ENCODE measurements at places on chromosomes 7 and 10.

DNA sequence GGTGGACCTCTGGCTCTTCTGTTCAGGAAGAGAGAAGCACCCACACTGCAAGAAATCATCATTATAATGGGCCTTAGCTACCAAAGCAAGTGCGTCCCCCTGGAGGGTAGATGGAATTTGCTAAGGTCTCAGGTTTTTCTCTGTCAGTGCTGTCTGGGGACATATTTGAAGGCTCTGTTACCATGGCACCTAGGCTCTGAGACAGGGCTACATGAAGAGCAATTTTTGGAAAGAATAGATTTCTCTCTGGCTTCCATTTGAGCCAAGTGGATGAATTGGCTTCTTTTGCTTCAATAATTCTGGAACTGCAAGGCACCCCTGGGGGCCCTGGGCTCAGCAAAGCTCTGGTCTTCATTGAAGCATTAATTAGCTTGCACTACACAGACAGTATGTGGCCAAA lies 349.1 kb upstream of the GALNT17 start:
- DNase-seq: no peak

DNA sequence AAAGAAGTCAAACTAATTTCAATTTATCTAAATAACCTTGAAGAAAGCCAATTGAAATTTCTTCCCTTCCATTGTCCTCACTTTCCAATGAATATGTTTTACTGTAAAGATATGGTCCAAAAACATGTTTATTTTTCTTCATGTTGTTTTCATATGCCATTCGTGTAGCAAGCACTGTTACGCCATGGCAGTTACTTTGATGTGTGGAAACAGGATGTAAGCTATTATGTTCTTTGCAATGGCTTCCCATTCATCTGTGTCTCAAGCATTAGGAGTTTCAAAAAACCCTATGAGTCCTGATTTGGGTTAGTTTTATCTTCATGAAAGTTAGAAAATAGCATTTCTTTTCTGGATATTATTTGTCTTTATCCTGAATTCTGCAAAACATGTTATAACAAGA lies 31.0 kb downstream of the GPR141 start:
- no peak for DNase-seq

DNA sequence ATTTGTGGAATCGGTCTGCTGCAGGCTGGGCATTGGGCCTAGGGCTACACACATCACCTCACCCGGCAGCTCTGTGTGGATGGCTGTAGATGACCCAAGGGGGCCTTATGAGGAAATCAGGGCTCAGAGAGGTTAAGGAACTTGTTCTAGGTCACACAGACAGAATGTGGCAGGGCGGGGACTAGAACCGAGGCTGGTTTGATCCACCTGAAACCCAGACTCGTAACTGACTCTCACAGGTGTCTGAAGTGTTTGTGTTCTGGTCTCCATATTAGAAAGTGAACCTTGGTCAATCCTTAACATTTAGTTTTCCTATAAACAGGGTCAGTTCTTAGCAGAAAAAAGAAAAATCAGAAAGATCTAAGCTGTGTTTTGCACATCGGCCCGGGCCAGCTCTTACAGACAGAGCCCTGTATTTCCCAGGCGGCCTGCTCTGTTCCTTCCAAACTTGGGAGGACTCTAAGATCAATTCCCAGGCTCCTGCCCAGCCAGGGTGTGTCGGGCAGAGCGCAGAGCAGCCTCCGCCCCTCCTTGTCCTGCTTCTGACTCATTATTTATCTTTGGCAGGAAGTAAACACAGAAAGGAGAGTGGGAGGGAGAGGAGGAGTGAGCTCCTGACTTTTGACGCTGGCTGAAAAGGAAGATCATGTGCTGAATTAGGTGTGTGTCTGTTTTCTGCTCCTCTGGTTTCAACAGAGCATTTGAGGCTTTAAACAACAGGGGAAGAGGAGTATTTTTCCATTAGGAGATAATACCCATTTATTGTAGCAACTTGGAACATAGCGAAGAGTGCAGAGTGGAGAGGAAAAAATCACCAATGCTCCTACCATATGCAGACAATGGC lies 74.1 kb downstream of the TACC2 start:
- peak; percentile 88 for DNase-seq

DNA sequence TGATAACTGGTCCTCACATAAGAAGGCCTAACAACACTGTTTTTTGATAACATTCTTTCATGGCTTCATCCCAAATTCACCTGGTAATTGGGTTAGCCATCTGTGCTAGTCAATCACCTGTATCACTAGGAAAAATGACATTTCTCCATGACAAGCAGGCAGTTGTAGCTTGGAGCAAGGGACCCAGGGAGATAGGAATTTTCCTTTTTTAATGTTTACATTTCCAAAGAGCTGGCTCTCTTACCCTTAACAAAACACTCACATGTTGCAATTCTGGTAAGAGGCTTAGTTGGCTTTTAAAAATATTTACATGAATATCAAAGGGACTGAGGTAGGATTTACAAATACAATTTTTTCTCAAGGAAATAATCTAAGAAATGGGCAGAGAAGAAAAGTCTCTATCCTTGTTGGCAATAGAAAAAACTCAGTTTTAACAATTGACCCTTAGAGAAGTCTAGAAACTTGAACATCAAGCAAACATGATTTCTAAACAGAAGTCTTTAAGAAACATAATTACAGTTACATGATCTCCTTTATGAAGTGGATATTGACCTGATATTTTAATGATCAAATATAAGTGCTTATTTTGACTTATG lies 16.1 kb upstream of the AKR1C1 start:
- peak; percentile 4 for DNase-seq

DNA sequence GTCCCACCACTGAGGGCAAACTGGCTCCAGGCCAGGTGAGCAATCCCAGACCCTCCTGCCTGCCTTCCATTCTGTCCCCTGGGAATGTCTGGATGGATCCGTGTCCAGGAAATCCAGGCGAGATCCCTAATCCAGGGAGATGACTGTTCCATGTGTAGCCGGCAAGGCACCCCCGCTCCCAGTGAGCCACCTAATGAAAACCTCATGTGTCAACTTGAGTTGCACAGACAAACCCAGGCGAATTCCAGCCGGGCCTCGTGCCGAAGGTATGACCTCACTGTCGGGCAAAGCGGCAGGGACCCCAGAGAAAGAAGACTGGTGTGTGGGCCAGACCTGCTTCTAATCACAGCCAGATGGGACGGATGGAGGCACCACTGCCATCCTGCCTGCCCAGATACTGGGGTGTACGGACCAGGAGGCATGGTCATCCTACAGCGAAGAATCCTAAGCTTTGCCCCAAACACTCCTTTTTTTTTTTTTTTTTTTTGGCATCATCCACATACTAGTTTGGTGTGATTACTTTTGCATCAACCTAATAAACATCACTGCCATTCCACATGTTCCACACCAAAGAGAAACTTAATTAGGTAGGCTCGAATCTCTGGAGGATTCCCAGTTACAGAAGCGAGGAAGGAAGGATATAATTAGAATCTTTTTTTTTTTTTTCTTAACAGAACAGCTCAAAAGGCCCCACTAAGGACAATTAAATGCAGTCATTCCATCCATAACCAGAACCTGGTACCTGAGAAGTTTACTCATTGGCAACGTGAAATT lies 313.1 kb downstream of the CALN1 start:
- DNase-seq: peak; percentile 85

- no peak for DNase-seq
Measured at GRCh38 chr7:157769086-157769485, 432.3 kb downstream of the DNAJB6 start.

GRCh38 chr7:5441840-5442503 lies 18.3 kb upstream of the TNRC18 start:
- DNase-seq: no peak

- DNase-seq: no peak
Measured at GRCh38 chr7:42745357-42746059, 166.4 kb downstream of the C7orf25 start.

DNA sequence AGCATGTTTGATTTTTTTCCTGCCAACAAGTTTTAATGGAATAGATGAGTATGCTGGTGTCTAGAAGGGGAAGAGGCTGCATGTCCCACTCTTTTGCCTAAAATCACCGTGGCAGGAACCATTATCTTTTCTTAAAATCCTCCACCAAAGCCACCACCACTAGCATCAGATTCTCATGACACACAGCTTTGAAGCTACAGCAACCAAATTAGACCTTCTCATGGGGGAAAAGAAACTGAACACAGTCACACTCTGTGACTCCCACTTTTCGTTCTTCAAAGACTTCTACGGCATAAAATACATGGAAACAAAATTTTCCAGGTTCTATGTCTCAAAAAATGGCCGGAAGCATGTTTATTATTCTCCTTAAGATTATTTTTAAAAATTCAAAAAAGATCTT lies 81.8 kb downstream of the SGMS1 start:
- no peak for DNase-seq

DNA sequence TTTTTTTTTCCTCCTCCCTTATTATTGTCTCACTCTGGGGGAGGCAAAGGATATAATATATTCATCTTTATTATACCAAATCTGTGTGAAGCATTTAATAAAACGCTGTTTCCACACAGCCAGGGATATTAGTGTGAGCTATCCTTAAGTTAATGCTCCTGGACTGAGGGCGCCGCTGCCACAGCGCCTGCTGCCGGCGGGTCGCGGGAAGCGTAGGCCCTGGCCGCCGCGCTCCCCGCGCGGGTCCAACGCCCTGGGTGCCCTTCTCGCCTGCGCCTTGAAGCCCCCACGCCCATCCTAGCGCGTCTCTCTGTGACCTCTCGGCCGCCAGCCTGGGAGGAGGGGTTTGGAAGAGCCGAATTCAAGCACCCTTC lies 9.5 kb upstream of the LBX1 start:
- DNase-seq: no peak

- DNase-seq: no peak
Measured at GRCh38 chr7:40979296-40979695, 723.6 kb downstream of the INHBA start.

GRCh38 chr10:118585234-118585633 lies 10.2 kb downstream of the PRLHR start:
- no peak for DNase-seq

- DNase-seq: no peak
Measured at GRCh38 chr7:41735206-41735605, 32.3 kb upstream of the INHBA start.

GRCh38 chr10:101507828-101508227 lies 80.2 kb downstream of the POLL start:
- DNase-seq: no peak

GRCh38 chr10:77360835-77361234 lies 276.8 kb downstream of the KCNMA1 start:
- no peak for DNase-seq

GRCh38 chr7:34850681-34851080 lies 186.6 kb downstream of the DPY19L1 start:
- no peak for DNase-seq

DNA sequence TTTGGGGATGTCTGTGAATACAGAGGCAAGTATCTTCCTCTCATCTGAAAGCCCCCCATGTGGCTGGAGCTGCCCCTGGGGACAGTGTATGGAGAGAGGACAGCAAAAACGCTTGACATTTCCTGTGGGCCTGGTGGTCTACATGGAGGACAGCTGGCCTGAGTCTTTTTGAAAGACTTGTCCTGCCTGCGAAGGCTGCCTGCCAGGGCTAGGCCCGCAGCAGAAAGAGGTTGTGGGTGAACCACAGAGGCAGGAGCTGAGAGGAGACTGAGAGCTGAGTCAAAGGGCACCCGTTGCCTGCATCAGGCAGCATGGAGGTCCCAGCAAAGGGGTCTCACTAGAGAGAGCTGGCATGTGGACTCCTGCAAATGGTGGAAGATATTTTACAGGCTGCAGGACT lies 66.4 kb downstream of the KAT6B start:
- no peak for DNase-seq

DNA sequence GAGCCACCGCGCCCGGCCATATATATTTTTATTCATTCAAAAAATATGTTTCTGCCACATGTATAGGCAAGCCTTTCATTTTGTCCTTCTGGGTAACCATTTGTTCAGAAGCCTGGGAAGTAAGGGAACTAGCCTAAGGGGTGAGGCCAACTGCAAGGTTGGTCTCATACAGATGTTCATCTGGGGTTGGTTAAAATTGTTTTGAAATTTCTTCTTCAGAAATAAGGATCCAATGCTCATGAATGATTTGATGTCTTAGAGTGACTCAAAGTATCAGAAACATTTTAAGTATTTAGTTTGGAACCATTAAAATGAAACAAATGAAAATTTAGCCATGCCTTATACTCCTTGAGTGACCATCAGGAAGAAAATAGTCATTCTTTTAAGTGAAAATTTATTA lies 397.2 kb downstream of the SUGCT start:
- DNase-seq: no peak

GRCh38 chr7:158584407-158584806 lies 3.2 kb downstream of the PTPRN2 start:
- DNase-seq: no peak

DNA sequence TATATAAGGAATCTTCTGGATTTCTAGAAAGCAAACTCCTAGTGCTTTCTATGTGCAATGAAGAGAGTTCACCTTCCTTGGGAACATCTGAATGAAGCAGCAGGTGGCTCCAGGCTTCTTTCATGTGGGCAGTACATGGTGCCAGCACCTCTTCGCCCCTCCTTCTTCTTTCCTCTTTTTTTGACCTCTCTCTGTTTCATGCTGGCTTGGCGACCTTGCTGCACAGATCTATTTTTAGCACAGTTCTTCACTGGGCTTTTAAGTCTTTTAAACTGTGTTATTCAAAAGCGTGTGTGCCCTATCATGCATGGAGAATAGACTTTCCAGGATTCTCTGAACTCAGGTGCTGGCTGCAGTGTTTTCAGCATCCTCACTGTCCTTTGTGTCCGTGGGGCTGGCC lies 400.3 kb upstream of the PRKCQ start:
- no peak for DNase-seq

GRCh38 chr7:36045830-36046341 lies 107.2 kb upstream of the EEPD1 start:
- DNase-seq: no peak

GRCh38 chr7:88339195-88339922 lies 32.7 kb upstream of the STEAP4 start:
- no peak for DNase-seq

DNA sequence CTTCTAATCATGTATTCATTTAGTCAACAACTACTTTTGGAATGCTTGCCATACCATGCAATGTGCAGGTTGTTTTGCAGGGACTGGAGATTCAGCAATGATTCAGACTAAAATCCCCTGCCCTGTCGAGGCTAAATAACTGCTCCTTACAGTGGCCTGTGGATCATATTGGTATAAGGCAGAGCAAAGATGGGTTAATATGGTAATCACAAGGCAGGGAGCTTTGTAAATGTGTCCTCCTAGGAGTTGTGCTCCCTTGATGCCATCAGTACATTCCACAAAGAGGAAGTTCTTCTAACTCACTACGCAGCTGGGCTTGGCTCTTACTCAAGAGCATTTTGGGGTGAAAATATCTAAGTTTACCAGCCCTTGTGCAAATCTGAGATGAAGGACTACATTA lies 614 bp upstream of the IFIT2 start:
- DNase-seq: peak; percentile 25

- no peak for DNase-seq
Measured at GRCh38 chr7:90551036-90551435, 45.1 kb upstream of the CDK14 start.

DNA sequence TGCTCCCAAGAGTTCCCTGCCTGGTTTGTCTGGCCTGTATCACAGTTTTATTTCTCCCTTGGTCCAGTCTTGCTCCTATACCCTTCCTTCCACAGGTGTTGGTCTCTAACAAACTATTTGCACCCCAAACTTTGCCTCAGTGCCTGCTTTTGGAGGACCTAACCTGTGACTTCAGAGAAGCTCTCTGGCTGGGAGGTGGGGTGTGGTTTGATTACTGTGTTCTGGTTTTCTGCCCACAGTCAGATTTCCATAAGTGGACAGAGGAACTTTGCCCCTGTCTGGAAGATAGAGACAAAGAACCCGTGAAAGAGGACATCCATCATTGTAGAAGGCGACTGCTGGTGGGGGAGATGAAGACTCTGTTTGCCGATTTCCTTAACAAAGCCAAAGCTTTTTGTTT lies 55.8 kb upstream of the TRIL start:
- DNase-seq: no peak

GRCh38 chr7:29035044-29035740 lies 77.1 kb upstream of the TRIL start:
- DNase-seq: peak; percentile 72

Data from AG08395 (cell line).